Inflammatory macrophage (primary cell): ENCODE measurements at places on chromosomes 6 and 20.

GRCh38 chr6:142395768-142396231 lies 94.0 kb downstream of the ADGRG6 start:
- DNase-seq, result no peak

DNA sequence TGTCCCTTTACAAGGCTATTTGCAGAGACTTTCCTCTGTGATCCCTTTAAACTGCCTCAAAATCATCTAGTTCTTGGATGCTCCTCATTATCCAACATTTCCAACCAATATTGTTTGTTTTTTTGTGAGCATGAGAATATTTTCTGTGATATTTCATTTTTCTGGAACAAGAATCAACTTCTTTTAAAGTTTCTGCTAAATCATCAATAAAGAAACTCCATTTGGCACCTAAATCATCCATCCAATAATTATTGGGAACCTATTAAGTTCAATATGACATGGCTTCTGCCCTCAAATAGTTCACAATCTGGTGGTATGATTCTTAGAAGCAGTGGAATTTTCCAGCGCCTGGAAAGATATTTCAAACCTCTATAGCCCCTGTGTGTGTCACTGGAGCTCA lies 207.6 kb downstream of the ISM1 start:
- DNase-seq, result no peak

DNA sequence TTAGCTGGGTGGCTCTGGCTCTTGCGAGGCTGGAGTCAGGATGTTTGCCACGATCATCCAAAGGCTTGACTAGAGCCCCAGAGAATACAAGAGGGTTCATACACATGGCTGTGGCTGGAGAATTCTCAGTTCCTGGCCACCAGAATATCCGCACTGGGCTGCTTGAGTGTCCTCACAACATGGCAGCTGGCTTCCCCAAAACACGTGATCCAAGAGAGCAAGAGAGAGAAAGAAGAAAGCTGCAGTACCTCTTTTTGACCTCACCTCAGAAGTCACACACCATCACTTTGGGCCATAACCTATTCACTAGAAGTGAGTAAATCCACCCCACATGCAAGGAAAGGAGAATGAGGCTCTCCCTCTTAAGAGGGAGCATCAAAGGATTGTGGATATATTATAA lies 21.5 kb upstream of the BPIFB1 start:
- DNase-seq, result no peak

DNA sequence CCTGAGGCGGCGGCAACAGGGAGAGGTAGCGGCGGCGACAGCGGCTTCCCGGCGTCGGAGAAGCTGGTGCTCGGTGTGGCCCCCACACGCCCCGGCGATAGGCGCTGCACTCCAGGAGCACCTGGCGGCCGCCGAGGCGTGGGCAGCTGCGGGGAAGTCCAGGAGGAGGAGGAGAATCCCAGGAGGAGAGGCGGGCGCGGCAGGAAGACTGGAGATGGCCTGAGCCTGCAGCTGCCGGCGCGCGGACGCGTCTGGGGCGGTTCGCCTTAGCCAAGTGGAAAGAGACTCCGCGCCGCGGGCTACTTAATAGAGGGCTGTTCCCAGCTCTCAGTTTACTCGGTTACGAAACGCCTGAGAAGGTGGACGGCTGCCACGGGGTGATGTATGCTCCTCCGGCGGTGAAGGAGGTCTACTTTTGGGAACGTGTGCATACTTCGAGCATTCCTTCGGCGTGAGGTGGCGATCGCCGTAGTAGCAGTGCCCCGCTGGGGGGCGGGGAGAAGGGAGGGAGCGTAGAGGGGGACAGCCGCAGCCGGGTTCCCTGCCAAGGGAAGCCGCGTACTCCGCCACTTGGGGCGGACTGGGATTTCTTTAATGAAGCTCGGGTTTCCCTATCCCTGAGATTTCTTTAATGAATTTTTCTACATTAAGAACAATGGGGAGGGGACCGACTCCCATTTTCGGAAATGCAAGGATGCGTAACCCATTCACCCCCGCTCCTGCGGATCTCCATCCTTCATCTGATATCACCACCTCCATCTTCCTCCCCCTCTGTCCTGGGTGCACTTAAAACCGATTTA lies at the start of gene COL12A1:
Gene COL12A1, minus strand, starts transcription at position 278 of the 800 bp plus-strand sequence. CDS start 3,261 bp downstream, outside the sequence.
- no peak for DNase-seq

- DNase-seq, result peak; percentile 11
Measured at GRCh38 chr6:34560366-34561226, 4.5 kb upstream of the SPDEF start.

- DNase-seq, result no peak
Measured at GRCh38 chr20:64044484-64045247, 4.8 kb downstream of the SOX18 start.

- no peak for DNase-seq
Measured at GRCh38 chr6:56833127-56833791, 121.6 kb upstream of the BEND6 start.

DNA sequence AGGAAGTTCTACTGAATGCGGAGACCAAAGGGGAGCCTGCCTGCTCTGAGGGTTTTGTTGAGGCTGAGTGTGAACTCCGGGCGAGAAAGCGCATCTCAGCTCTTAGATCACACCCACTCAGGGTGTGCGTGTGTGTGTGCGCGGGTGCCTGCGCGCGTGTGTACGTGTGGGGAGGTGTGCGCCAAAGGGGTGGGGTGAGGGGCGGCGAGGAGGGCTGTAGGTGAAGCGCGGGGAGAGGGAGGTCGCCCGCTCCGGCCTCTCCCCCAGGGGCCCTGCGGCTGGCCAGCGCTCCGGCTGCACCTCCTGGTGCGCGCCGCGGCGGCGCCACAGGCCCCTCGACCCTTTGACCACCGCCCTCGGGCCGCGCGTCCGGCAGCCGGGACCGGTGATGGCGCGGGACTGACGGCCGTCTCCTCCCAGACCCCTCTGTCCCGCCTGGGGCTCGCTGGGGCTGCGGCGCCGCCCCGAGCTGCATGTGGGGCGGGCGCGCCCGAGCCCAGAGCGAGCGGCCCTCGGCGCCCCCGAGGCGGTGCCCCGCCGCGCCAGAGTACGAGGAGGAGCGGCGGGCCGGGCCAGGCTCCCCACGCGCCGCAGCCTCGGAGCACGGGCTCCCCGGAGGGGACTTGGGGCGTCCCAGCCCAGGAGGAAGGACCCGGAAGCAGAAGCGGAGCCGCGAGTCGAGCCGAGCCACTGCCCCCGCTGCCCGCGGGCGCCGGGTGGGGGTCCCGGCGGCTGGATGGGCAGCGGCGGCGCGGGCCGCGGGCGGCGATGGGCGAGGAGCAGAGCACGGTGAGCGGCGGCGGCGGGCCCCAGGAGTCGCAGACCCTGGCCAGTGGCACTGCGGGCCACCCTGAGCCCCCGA lies at the start of gene RNF217:
Gene RNF217, plus strand, starts transcription at position 661 of the 862 bp plus-strand sequence. Its CDS starts 108 bp downstream, at position 769.
- peak; percentile 29 for DNase-seq

DNA sequence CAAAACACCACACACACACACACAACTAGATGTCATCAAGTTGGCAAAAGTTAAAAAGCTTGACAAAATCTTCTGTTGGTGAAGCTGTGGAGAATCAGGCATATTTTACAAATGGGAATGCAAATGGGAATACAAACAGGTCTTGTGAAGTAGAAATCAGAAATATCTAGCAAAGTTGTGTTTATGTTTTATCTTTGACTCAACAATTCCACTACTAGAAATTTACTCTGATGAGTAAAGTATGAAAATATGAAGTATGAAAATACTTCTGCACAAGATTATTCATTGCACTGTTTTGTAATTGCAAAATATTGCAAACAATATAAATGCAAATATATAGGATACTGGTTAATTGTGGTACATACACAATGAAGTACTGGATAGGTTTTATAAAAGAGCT lies 1166.0 kb upstream of the GJE1 start:
- DNase-seq, result no peak

DNA sequence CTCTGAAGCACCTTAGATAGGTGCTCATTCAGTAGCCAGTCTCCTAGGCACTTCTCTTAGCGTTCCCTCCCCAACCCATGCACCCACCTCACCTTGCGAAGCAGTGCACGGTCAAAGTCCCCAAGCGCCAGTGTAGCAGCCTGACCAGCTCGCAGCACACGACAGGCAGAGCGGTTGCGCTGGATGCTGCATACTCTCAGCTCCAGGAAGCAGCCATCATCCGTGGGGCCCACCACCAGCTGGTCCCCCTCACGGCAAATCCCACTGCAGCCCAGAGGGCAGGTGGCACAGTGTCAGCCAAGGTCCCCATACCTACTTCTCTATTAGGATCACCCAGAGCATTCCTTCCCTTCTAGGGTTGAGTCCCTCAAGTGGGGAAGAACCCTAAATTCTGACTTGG lies 6.5 kb downstream of the GTPBP2 start:
- DNase-seq, result no peak

DNA sequence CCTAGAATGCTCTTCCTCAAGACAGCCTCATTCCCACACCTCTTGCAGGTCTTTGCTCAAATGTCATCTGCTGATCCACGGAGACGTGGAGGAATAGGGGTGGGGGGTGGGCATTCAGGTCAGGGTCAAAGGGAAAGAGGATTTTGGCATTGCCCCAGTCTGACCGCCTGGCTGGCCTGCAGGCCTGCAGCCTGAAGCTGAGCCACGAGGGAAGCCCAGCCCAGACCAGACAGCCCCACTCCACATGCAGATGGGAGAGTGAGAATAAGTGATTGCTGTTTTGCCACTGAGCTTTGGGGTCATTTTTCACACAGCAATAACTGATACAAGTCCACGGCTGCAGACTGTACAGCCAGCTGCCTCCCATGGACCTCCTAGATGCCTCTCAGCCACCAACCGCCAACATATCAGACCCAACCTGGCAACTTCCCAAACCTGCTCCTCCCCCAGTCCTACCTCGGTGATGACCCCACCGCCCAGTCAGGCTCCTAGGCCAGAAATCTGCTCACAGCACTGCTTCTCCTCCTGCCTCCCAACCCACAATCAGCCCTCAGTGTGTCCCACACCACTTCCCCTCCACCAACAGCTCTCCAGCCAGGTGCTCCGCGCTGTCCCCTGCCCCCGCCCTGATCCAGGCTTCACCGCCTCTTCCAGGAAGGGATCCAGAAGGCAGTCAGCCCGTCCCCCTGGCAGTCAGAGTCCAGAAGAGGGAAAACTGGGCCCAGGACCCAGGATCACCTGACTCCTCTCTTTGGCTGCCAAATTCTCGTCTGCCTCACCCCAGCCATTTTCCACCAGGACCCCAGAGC lies 14.0 kb downstream of the KIAA1755 start:
- no peak for DNase-seq

GRCh38 chr6:167258646-167259045 lies 32.5 kb upstream of the UNC93A start:
- DNase-seq, result no peak

DNA sequence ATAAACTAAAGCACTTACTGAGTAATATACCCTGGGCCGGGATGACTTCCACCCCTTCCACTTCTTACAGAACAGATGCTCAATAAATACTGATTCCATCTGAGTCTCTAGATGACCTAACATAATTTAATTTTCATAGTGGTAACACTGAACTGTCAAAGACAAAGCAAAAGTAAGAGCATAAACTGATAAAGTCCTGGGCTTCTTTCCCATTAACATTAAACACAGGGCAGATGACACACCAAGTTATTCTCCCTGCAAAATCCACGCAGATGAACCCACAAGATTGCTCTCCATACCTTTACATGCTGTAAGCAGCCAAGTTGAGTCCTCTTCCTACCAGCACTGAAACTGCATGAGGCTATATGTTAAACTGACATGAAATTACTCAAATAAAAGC lies 27.1 kb downstream of the AGPAT4 start:
- no peak for DNase-seq

- peak; percentile 30 for DNase-seq
Measured at GRCh38 chr20:51128198-51128597, 105.3 kb upstream of the KCNG1 start.

GRCh38 chr20:45970646-45971424 lies 1.2 kb downstream of the ZNF335 start:
- peak; percentile 24 for DNase-seq

DNA sequence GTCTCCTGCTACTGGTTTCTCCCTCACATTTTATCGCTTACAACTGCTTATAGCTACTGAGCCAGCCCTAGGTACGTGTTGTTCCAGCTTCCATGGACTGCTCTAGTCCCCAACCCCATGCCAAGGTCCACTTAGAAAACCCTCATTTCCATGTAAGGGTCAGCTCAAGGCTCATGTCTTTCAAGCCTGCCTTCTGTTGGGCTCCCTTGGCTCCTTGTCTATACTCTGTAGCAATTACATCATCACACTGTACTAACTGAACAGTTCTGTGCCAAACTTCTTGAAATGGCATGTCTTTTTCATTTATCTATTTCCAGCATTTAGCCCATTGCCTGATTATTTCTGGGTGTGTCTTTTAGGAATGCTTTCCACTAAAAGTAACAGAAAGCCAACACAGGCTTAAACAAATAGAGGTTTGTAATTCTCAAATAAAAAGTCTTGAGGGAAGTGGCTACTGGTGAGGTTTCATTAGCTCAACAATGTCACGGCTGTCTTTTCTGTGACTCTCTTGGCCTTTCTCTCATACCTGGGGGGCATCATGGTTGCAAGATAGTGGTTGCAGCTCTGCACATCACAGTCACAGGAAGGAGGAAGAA lies 317.6 kb downstream of the TPBG start:
- DNase-seq, result no peak

- peak; percentile 87 for DNase-seq
Measured at GRCh38 chr6:142784344-142784743, 160.6 kb downstream of the HIVEP2 start.

DNA sequence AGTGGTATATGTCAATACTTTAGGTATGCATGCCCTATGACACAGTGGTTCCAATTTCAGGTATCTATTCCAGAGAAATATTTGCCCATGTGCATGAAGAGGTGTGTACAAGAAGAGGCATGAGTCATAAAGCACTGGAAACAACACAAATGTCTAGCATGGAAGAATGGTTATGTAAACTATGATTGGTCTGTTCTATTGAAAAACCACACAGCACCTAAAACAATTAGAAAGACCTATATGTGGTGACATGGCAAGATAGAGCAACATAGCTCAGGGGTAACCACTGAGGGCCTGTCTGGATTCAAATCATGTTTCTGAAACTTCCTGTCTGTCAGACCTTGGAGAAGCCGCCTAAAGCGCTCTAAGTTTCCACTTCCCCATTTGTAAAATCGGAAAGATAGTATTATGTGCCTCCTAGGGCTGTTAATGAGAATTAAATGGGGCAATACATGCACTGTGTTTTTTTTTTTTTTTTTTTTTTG lies 76.0 kb upstream of the SHLD1 start:
- peak; percentile 95 for DNase-seq

GRCh38 chr6:104940893-104941728 lies 15.8 kb upstream of the LIN28B start:
- DNase-seq, result peak; percentile 42

DNA sequence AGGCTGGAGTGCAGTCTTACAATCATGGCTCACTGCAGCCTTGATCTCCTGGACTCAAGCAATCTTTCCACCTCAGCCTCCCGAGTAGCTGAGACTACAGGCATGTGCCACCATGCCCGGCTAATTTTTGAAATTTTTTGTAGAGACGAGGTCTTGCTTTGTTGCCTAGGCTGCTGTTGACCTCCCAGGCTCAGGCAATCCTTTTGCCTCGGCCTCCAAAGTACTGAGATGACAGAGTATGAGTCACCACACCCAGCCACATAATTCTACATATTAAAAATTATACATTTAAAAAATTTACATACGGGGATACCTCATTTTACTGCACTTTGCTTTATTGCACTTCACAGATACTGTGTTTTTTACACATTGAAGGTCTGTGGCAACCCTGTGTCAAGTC lies 115.1 kb downstream of the MAN1A1 start:
- no peak for DNase-seq

- no peak for DNase-seq
Measured at GRCh38 chr6:14543971-14544585, 426.5 kb downstream of the CD83 start.
